GM23248 (cell line): ENCODE measurements at places on chromosomes 6 and 20.

- peak; percentile 92 for DNase-seq
Observed at GRCh38 chr6:42569102-42570028, 5.5 kb downstream of the UBR2 start.

DNA sequence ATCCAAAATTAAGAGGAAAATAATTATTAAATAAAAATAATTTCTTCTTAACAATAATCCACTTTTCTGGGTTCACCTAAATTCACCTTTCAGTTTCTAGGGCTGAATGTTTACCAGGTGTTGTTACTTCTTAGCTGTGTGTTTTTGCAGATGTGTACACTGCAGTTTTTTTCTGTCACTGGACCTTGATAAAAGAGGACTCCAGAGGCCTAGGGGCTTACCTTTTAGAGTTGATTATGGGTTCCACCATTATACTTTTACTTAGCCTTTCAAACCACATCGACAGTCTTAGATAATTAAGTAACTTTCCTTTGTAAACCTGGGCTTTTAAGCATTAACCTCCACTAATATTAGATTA is 766.5 kb downstream of the BCKDHB start:
- no peak for DNase-seq

GRCh38 chr20:23083553-23084220 is 2.4 kb downstream of the CD93 start:
- DNase-seq: no peak

DNA sequence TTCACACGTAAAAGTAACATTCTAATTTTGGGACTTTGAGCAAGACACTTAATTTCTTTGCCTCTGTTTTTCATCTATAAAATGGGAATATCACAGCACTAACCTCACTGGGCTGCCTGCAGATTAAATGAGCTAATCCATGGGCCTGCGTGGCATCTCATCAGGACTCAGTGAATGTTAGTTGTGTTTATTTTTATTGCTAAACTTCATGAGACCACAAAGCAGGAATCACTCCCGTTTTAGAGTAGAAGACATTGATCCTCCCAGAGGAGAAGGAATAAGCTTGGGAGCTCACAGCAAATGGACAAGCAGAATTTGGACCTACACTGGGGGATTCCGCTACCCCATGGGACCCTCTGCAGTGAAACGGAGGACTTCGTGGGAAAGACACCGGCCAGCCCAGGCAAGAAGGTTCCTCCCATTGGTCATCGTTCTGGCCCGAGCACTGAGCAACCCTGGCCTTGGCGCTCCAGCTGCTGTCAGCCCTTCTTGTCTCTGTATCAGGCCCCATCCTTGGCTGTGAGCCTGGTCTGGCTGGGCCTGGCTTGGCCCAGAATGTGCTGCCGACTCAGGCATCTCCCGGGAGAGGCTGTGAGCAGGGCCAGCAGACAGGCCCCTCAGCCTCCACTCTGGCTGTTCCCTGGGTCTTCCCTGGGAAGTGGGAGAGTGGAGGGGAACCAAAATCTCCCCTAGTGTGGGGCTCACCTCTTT is 79.8 kb downstream of the NFATC2 start:
- DNase-seq: peak; percentile 78

GRCh38 chr6:90375681-90376439 is 79.2 kb upstream of the BACH2 start:
- DNase-seq: peak; percentile 82

- DNase-seq: peak; percentile 68
Observed at GRCh38 chr6:139392794-139393193, 18.3 kb upstream of the CITED2 start.

DNA sequence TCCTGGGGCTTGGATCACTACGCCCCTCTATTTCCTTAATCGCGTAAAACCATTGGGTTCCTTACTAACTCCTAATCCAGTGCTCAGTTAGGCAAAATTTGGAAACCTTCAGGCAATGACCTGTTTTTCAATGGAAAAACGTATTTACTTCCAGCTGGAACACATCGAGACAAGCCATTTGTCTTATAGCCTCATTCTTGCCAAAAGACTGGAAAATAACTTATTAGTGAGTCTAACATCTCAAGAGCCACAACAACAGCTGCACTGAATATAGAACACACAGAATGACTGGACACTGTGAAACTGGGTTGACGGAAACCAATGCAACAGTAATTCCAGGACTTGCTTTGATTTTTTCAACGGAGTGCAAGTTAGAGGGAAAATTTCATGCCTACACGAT is 125.2 kb upstream of the MAP3K7 start:
- no peak for DNase-seq

- no peak for DNase-seq
Observed at GRCh38 chr6:36815962-36816735, 23.1 kb downstream of the CPNE5 start.

DNA sequence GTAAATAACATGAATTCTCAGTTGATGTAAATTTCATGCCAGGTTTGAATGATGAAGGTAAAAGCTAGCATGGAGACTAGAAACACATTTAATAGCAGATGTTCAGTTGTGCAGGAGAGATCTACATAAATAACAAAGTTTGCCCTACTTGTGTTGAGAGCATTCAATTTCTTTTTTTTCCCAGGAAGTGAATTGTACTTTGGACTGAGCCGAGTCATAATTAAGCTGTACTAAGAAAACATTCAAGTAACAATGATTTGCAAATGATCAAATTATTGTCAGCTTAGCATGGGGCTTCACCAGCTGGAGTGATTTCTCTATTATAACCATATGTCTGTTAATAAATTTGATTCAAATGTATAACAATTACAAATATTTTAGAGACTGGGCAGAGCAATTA is 893.5 kb upstream of the MAP3K7 start:
- no peak for DNase-seq

- no peak for DNase-seq
Observed at GRCh38 chr6:4806337-4806725, 30.1 kb downstream of the CDYL start.

DNA sequence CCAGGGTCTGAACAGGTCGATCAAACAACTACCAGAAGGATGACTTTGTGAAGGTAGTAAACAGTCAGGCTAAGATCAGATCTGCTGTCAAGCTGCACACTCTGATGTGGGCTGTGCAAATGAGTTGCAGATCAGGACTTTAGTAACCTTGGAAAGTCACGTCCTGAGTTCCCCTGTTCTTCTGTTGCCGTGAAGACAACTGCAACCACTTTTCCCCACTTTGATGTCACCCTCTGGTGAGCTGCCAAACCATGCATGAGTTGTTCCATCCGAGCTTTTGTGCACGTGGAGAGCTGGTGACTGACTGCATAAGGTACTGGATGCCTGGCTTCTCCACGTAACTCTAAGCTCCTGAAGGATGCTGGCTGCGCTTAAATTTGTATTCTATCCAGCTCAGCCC is 111.0 kb downstream of the CD83 start:
- DNase-seq: peak; percentile 86

GRCh38 chr20:38727607-38728190 is 3.4 kb downstream of the SLC32A1 start:
- DNase-seq: no peak
